H7 (cell line): ENCODE measurements at places on chromosomes 1 and 21. TPM values are rescaled to one million over a fixed set of nuclear protein-coding genes. Genes with fewer than 3 reads are reported as not detected.
A peak's percentile ranks its signal among the peaks of the same experiment; 100 is the strongest.

- DNase-seq = peak; percentile 2
These were observed 700 bp upstream of the KMO start for GRCh38 chr1:241531195-241532161.

DNA sequence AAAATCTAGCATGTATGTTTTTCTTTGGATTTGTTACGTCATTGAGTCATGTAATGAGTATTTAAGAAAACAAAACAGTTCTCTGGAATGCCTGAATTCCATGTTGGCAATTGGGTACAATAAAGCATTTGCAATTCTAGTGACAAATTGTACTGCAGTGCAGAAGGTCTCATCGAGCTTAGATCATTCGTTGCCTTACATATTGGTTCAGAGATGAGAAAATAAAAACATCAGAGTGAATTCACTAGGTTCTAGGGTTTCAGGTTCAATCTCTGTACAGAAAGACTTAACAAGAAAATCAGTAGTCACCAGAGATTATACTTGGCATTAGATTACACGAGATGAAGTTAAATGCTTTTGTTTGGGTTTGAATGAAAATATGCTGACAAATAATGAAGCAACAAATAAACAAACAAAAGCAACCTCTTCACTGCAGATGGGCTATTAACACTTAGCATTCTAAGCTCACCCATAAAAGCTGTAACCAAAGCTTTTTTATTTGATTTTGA is 124.7 kb downstream of the RYR2 start:
- DNase-seq = no peak

DNA sequence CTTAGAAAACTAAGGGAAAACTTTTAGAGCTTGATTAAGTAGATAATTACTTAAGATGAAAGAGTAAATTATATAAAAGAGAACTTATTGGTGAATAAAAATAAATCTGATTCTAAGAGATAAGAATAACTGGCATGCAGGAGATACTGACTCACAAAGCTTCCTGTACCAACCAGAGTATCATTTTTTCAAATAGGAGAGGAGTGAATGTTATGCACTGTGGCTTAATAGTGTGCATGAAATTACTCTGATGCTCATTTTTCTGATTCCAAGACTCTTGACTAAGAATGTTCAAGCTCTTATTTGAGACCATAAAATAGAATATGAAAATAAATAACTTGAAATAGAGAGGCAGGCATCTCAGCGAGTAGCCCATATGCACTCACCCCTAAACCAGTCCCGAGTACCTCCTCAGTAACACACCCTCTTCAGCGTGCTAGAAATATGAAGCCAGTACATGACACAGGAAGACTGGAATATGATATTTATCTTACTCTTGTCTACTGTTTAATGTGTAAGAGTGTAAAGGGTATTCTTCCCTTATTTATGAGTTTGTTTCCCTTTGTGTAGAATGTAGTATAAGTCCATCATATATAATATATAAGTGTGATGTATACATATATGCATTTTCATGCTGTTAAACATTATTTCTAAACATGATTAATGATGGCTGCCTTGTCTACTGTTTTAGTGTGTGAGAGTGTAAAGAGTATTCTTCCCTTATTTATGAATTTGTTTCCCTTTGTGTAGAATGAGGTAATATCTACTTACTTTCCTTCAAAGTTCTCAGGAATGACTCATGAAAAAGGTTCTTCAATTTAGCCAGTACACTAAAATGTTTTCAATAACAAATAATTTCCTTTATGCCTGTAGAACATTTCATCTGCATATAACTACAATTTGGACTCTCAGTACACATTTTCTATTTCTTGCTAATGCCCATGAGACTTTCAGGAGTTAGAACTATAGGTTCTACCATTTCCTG is 99.2 kb upstream of the PALMD start:
- no peak for DNase-seq

DNA sequence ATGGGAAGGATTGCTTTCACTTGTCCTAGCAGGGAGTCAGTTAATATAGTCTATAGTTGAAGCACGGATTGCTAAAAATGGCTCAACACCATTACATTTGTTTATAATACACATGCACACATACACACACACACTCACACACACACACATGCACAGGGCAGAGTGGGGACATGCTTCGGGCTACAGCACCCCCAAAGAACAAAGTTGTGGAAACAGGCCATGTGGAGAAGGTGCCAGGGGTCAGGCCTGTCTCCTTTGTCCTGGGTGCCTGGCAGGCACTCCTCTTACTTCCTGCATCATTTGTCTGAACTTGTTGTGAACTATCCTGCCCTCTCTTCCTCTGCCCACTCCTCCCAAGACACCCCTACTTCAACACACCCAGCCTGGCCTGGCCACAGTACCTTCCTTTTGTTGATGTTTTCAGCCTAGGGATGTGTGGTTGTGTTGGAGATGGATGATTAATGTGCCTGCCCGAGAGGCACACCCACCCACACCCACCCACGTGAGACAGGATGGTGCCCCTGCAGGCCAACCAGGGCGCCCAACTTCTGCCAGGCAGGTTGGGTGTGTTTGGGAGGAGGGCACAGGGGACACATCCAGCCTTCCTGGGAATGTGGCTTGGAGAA is 17.5 kb downstream of the RASSF5 start:
- no peak for DNase-seq

- no peak for DNase-seq
These were observed 146.6 kb downstream of the TBX15 start for GRCh38 chr1:118841521-118841920.

Gene GPR161
- 16.6 and 20.4 TPM in 2 replicates for total RNA-seq

Gene MLLT11
- 37.2 and 45.9 TPM in 2 replicates for total RNA-seq
